ENCODE measurements at places on chromosomes 3 and 15. TPM values are rescaled to one million over a fixed set of nuclear protein-coding genes. Genes with fewer than 3 reads are reported as not detected.

- DNase-seq: no peak
These were observed 409.9 kb upstream of the ALCAM start for GRCh38 chr3:104956620-104957345.

DNA sequence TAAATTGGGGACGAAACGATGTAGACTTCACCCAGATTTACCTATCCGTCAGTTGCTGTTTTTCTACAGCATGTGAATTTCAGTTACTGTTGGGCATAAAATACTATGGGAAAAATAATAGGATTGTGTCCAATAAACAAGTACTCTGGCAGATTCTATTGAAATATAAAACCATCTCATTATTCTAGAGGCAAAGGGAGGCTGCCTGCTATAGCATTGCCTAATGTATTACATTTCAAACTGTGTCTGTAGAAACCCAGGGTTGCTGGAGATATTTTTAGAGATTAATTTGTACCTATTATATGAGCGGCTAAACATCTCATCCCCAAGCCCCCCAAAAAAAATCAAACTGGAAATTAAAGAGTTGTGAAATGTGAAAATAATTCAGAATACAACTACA, 159.6 kb upstream of the IL12A start:
- peak; percentile 33 for DNase-seq

GRCh38 chr3:169591983-169592644, 71.4 kb downstream of the MECOM start:
- DNase-seq: peak; percentile 77

The TICRR gene
- 0.33 TPM for total RNA-seq

The LRRC31 gene
- total RNA-seq: not detected

The CACNA2D3 gene
- not detected for total RNA-seq

All from fibroblast of the aortic adventitia (primary cell).